Stimulated activated CD4-positive, alpha-beta T cell treated with anti-CD3 and anti-CD28 coated beads, Interleukin-1b, Interleukin-23, amount 100 ng/mL, for 1 hour (primary cell): ENCODE measurements at places on chromosomes 5 and 9.

DNA sequence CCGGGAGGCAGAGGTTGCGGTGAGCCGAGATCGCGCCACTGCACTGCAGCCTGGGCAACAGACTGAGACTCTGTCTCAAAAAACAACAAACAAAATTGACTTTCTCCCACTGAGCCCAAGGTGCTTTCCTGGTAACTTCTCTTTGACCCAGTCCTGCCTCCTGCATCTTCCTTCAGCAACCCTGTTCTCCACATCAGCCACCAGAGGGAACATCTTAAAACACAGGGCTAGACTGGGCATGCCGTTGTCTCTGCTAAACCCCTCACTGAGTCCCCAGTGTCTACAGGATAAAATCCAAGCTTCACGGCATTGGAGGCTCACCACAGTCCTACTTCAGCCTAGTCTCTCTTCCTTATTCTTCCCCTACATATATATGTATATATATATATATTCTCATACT is 39.8 kb upstream of the KCNMB1 start:
- no peak for DNase-seq

- DNase-seq, result no peak
Measured at GRCh38 chr5:143488381-143488780, 84.9 kb upstream of the NR3C1 start.

GRCh38 chr9:16727452-16728136 is 142.9 kb downstream of the BNC2 start:
- no peak for DNase-seq

DNA sequence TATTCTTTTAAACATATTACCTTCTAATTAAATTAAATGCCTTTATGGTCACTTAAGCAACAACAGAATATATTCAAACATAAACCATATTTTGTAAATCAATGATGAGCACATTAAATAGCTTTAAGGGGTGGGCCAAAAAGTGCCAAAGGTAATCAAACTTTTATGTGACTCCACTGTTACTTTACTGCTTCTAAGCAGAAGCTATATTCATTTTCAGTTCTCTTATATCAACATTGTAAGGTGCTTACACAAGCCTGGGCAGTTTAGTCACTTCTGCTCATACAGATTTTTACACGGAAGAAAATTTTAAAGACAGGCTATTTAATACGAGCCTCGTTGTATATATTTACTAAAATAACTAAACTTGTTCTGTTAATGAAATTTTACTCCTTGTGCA is 29.9 kb downstream of the RFX3 start:
- no peak for DNase-seq

DNA sequence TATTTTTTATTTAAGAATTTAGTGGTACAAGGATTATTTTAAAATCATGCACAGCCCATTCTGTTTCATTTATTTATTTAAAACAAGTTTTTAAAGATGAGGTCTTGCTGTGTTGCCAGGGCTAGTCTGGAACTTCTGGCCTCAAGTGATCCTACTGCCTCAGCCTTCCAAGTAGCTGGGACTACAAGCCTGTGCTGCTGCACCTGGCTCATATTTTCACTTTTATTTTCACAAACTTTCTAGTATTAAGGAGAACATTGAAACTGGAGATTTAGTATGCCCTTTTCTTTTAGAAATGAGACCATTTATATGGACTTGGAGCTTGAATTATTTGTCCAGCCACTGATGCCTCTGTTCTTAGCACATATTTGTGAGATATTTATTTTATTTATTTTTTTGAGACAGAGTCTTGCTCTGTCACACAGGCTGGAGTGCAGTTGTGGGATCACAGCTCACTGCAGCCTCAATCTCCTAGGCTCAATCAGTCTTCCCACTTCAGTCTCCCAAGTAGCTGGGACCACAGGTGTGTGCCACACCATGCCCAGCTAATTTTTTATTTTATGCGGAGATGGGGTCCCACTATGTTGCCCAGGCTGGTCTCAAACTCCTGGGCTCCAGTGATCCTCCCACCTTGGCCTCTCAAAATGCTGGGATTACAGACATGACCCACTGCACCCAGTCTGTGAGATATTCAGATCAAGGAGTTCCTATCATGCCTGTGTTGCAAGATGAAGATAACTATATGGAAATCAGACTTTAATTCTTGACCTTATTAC is 7.4 kb downstream of the DMXL1 start:
- DNase-seq, result no peak

GRCh38 chr9:83299094-83299493 is 236.2 kb upstream of the RASEF start:
- DNase-seq, result no peak

DNA sequence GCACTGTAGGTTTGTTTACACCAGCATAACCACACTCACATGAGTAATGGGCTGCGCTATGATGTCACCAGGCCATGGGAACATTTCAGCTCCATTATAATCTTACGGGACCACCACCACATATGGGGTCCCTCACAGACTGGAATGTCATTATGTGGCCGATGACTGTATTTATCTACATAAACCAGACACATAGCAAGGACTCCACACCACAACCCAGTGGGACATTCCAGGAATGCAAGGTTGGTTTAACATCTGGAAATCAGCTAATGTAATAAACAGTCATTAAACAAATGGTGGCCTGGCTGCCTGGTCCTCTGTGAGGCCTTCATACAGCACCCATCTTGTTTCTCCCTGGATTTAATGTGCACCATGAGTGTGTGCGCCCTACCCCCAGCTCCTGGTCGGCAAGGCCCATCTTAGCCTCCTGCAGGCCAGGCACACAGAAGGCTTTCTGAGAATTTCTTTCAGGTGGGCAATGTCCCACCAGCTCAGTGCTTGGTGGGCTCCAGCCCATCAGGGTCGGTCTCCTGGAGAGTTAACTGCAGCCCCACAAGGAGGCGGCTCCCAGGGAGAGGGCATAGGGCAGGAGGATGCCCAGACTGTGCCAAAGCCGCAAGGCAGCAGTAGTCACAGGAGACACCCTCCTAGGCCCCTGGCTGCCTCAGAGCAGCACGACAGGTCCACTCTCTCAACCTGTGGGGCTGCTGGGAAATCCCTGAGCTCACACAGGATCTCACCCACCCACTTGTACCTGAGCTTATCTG is 35.9 kb upstream of the SARDH start:
- no peak for DNase-seq

- DNase-seq, result no peak
Measured at GRCh38 chr9:5002811-5003210, 17.7 kb downstream of the JAK2 start.

GRCh38 chr5:1997640-1998347 is 115.1 kb upstream of the IRX4 start:
- DNase-seq, result no peak

DNA sequence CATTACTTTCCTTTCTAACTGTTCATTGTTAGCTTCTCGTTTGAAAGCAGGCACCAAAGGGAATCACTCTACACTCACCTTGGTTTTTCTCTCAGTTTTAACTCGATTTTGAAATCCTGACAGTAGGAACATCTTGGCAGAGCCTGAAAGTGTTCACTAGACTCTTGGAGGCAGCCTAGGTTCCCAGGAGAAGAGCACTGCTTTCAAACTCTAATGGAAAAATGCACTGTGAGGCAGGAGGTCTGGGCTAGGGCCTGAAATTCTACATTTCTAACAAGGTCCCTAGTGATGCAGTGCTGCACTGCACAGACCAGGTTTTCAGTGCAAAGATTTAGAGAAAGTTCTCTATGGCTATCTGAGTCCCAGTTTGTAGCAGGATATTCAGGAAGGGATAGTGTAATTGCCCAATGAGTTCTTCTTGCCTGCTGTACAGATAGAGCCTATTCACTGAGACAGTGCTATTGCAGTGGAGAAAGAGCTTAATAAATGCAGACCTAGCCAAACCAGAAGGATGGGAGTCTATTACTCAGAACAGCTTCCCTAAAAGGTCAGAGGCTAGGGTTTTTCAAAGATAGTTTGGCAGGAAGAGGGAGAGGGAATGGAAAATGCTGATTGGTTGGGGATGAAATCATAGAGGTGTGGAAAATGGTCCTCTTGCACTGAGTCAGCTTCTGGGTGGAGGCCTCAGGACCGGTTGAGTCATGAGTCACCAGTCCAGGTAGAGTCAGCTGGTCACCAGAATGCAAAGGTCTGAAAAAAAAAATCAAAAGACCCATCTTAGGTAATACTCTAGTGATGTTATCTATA is 153.9 kb downstream of the GPBP1 start:
- DNase-seq, result no peak

- DNase-seq, result no peak
Measured at GRCh38 chr5:124889486-124889825, 143.0 kb upstream of the ZNF608 start.

DNA sequence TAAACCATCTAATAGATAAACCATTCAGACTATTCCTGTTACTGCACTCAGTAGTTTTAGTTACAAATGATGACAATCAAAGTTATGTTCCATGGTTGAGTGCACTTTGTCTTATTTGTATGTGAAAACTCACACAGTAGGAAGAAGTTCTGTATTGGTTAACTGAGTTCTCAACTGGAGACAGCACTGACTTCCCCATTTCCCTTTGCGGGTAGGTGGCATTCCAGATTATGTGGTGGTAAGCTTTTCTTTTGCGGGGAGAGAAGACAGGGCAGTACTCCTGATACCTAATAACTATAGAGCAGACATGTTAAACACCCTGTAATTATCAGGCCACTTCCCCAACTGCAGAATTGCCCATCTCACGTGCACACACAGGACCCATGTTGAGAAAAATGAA is 24.4 kb downstream of the TARS1 start:
- DNase-seq, result no peak

DNA sequence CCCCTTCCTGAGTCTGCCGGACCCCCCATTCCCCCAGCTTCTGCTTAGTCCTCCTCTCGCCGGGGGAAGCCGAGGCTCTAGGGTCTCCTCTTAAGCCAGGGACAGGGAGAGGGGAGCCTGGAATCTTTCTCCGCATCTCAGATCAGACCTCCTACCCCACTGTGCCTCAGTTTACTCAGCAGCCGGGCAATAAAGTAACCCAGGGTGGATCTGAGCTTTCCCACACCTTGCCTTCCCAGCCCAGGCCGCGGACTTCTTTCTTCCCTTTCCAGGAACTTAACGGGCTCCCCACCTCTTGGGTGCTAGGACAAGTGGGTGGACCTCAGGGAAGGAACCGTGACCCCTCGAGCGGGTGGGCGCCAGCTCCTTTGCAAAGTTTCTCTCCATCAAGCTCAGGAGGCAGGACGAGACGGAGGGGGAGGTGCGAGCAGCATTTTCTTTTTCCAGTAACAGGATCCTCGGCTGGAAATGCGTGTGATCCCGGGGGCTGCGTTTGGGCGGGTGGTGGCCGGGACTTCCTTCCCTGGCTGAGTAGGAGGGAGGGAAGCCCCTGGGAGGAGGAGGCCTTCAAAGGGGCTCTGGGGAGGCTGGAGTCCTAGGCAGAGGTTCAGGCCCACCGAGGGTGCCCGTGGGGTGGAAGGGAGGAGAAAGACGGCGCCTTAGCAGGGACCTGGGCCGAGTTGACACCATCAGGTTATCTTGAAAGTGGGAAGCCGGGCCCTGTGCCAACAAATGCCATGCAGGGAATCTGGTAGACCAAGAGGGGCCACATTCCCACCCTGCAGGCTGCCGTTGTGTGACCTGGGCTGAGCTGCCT is 795 bp downstream of the DAB2IP start:
- DNase-seq, result no peak

DNA sequence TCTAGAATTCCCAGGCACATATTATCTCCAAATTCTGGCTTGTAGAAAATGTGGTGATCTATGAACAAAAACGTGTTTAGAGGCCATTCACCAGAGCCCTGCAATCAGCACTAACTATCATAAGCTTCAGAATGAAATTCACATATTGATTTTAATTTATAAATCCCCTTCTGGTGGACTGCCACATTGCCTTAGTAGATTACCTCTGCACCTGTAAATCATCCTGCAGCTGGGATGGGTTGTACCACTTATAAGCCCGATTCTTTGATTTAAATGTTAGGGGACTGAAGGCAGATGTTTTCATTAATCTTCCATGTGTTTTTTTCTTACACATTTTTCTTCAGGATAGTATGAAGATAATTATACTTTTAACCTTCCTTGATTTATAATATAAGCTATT is 140.7 kb upstream of the PTPRD start:
- DNase-seq, result no peak

- DNase-seq, result no peak
Measured at GRCh38 chr5:143955141-143955540, 143.2 kb downstream of the HMHB1 start.

- DNase-seq, result no peak
Measured at GRCh38 chr9:133472753-133473378, 6.0 kb downstream of the SLC2A6 start.

GRCh38 chr5:92980491-92980890 is 600.5 kb downstream of the NR2F1-AS1 start:
- no peak for DNase-seq

DNA sequence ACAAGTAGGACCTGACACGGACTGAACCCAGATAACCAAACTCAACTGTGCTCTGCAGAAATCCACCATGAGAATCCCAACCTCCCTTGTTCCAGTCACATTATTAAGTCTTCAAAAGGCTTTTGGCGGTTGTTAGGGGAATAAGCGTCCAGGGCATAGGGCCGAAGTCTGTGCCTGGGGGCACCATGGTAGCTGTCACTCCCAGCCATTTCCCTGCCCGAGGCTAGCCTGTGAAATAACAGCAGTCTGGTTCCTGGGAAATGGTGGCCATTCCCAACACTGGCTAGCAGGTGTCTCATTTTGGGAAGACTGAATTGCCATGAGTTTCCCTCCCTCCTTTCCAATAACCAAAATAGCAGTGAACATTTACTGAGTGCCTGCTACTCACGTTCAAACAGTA is 122.2 kb downstream of the CRB2 start:
- no peak for DNase-seq

DNA sequence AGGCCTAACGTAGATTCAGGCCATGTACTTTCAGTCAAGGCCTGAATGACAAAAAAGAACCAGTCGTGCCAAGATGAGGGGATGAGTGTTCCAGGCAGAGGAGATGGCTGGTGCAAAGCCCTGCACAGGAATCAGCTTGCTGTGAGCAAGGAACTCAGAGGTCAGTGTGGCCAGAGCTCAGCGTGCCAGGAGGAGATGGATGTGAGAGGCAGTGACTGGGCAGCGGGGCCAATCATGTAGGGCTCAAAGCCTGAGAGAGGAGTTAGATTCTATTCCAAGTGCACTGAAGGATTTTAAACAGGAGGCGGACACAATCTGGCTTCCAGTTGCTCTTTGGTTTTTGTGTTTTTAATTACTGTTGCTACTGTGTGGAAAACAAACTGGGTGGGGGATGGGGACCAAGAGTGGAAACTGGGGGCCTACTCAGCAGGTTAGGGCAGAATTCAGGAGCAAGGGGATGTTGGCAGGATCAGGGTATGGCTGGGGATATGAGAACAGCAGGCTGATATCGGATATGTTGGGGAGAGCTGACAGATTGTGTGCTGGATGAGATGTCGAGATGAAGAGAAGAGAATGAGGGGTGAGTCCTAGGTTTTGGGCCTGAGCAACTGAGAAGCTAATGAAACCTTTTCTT is 64.3 kb downstream of the ANGPTL2 start:
- no peak for DNase-seq
